ENCODE measurements at places on chromosomes 1 and 21.

DNA sequence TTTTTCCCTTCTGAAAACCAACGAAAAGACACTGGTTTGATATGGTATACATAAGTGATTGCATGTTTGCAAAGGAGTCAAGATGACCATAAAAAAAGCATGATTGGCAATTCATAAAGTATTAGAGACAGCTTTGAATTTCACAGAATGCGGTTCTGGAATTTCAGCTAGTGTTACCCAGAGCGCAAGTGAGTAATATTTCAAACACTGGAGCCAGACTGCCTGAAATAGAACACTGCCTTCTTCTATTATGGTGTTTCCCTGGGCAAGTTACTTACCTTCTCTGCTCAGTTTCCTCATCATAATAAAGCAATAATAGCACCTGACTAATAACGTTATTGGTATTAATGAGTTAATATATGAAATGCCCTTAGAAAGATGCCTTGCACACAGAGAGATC is 54.7 kb downstream of the NEGR1 start:
- no peak for DNase-seq

DNA sequence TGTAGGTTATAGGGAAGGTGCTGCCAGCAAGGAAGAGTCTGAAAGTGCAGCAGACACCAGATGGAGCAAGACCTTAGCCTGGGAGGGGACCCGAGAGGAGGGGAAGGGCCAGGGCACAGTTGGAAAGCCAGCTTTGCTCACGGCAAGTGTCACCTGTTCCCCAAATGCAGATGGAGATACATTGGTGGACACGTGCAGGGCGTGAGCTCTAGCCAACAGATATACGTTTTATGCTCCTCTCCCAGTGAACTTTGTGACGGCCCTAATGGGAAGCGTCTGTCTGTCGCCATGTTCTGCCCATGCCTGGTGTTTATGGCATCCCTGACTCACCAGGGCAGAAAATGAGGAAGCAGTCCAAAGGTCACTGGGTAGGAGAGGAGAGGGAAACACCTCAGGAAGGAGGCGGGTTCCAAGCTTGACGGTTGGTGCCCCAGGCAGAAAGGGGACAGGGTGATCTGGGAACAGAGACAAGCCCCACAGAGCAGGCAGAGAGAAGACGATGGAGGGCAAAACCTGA is 7.6 kb downstream of the GPA33 start:
- no peak for DNase-seq

DNA sequence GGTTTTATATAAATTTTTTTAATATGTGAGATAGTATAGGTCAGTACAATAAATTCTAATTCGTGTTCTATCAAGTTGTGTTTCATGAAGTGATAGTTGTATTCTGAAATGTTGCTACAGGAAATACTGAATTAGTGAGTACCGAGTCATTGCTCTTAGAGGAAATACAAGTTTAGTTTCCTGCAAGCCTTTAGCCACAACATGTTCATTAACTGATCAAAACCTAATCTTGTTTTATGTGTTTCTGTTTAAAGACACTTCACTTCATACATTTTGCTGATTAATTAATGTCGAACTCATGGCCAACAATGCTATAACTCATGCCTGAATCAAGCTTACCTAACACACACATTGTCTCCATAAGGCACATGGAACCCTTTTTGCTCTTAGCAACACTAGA is 43.6 kb downstream of the LRRC7 start:
- no peak for DNase-seq

GRCh38 chr1:107653005-107653404 is 312.0 kb downstream of the VAV3 start:
- DNase-seq = no peak

All from stimulated activated CD4-positive, alpha-beta T cell treated with anti-CD3 and anti-CD28 coated beads, Interleukin-12 subunit alpha, Interleukin-12 subunit beta, amount 100 ng/mL, for 24 hours (primary cell).